Myocyte (in vitro differentiated cells): ENCODE measurements at places on chromosomes 6 and 20.

DNA sequence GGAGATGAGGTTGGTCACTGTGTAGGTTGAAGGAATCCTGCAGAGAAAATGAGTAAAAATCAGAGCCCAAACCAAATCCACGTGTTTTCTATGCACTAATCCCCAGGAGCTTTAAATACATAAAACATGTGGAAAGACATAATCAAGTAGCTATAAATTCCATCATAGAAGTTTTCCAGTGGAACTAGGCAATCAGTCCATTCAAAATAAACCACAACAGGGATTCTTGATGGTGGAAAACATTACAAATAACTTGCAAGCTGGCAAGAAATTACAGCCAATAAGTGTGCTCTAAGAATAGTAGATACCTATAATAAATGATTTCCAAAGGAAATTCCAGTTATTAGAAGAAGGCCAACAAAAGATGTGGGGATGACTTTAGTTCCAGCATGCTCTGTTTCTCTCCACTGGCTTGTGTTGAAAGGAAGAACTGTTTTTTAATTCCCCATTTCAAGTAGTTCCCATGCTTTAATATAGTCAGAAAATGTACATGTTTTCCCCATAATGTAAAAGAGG is 49.8 kb upstream of the ADGRG6 start:
- no peak for DNase-seq

DNA sequence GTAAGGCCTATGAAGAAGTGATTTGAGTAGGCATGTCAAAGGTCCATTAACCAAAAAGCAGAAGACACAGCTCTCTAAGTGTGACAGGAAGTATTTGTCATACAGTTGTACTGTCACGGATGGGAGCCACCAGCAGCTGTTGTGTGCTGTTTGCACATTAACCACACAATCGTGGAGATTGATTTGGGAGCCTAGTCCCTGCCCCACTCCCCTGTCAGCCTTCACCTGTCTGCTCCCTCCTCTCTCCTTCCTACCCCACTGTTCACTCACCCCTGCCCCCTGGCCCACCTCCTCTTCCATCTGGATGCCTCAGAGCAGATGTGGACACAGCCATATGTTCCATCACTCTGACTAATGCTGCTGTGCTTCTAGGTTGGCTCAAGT is 124.7 kb upstream of the SPACA1 start:
- DNase-seq = peak; percentile 51

GRCh38 chr6:37990762-37991525 is 171.4 kb downstream of the ZFAND3 start:
- peak; percentile 90 for DNase-seq

- no peak for DNase-seq
Observed at GRCh38 chr20:59211208-59211765, 47.7 kb downstream of the ZNF831 start.

- DNase-seq = peak; percentile 44
Observed at GRCh38 chr6:4365686-4366085, 230.3 kb upstream of the ECI2 start.

- no peak for DNase-seq
Observed at GRCh38 chr6:63930848-63931247, 295.2 kb downstream of the PHF3 start.

GRCh38 chr6:41100871-41101287 is 28.1 kb downstream of the NFYA start:
- no peak for DNase-seq

DNA sequence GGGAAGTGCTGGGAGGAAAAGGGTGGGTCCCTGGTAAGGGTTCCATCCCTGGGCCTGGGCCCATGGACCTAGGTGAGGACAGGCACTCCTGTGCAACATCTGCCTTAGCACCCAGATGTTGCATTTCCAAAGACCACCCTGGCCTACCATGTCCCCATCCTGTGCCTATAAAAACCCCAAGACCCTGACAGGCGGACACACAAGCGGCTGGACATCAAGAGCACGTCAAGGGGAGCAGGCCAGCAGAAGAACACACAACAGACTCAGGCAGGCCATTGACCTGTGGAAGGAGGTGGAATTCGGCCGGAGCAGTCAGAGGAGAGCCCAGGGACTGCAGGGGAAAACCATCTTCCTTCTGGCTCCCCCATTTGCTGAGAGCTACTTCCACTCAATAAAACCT is 937.8 kb upstream of the MANEA start:
- DNase-seq = no peak

DNA sequence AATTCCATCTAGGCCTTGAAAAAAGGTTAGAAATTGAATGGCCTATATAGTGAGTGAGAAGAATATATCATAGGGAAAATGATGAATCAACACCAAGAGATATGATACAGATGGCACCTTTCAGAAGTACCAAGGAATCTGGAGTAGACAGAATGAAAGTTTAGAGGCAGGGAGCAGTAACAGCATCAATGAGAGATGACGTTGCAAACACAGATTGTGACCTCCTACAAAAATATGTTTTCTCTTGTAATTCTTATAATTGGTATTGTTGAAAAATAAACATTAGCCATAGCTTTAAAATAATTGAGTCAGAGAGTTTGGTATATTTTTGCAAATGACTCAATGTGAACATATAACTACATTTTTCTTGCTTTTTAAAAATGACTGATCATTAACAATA is 1223.1 kb upstream of the GJE1 start:
- no peak for DNase-seq

- no peak for DNase-seq
Observed at GRCh38 chr6:123994891-123995635, 191.4 kb downstream of the NKAIN2 start.

- DNase-seq = peak; percentile 39
Observed at GRCh38 chr20:5156675-5157448, 30.1 kb downstream of the CDS2 start.

DNA sequence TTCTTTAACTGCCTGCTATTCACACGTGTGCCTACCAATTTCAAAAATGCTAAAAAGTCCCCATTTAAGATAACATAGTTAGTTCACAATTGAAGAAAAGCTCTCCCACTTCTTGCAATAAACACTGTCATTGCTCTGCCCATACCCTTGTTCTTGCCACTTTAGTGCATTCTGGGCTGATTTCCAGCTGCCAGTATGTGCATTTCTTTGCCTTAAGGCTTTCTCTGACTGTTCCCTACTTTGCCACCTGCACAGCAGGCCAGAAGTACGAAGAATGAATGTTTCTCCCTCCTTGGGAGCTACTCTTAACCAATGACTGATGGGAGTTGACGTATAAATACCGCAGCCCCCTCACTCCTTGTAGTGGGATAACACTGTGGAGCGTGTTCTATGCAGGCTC is 16.0 kb upstream of the ATRN start:
- DNase-seq = no peak

DNA sequence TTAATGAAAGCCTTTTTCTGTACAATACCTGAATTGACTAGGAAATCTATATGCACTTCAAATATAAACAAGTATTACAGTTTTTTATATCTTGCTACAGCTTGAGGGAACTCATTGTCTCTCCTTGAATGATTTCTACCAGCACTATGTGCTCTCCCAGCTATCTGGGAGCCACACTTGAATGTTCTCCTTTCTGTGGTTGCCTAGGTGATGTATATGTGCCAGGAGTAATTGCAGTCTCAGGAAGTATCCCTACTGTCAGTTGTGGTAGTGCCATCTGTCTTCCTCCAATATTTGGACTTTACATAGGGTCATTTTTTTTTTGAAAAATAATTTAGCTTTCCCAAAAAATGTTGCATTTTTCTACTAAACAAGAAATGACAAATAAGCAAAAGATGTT is 288.0 kb upstream of the PLCB4 start:
- no peak for DNase-seq

DNA sequence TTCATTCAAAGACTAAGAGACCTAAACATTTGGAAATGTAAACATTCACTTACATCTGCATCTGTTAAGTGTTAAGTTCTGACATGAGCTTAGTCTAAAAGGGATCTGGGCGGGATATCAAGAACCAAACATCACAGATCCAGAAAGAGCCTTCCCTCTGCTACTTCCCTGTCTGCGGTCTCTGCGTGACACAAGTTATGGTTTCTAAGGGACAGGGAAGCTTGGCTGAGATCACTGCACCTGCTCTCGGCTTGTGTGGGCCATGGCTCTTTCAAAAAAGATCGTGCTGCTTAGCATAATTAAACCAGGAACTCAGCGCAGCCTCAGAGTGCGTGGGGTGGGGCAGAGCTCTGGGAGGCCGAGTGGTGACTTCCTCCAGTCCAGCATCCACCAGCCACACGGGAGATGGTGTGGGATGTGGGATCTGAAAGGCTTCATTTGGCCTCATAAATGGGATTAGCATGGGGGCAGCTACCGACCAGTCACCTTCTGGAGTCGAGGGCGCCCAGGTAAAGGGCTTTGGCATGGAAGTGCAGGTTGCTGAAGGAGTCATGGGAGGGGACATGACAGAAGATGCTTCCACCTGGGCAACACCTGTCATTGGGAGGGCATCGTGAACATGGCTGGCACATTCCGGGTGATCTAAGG is 16.7 kb upstream of the RAMACL start:
- DNase-seq = no peak

DNA sequence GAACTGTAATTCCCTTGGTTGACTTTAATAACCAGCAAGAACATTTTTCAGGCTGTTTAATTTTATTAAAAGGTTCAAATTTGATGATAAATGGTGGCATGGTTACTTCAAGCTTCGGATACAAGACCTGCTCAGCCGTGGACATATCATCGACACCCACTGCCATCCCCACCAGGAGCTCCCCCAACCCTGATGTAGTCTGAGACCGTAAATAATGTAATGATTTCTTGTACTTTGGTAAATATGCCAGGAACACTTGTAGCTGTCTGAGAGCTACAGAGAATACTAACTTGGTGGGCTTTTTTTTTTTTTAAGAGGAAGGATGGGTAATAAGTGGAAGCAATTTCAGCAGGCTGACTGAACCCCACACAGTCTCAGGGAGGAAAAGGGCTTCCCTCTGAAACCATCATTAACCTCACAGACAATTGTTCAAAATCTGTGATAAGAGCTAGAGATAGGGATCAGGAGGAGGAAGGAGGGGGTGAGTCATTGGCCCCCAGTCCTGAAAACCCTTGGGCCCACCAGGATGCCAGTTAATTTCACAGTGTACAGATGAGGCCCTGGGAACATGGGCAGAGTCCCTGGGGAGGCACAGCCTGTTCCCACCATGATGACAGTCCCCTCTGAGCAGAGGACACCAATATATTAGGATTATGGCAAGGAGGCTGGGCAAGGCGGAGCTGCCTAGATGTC is 56.0 kb downstream of the APCDD1L start:
- DNase-seq = no peak

- DNase-seq = no peak
Observed at GRCh38 chr20:31903627-31904386, 33.4 kb downstream of the TTLL9 start.

DNA sequence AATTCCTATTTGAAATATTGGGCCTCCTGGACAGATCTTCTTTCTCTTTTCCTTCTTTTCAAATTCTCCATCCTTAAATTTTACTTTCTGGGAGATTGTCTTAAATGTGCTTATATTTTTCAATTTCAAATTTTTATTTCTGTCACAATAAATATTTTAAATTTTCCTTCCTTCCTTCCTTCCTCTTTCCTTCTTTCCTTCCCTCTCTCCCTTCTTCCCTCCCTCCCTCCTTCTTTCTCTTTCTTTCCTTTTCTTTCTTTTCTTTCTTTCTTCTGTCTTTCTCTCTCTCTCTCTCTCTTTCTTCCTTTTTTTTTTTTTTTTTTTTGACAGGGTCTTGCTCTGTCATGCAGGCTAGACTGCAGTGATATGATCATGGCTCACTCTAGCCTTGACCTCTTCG is 16.7 kb upstream of the PNRC1 start:
- no peak for DNase-seq

DNA sequence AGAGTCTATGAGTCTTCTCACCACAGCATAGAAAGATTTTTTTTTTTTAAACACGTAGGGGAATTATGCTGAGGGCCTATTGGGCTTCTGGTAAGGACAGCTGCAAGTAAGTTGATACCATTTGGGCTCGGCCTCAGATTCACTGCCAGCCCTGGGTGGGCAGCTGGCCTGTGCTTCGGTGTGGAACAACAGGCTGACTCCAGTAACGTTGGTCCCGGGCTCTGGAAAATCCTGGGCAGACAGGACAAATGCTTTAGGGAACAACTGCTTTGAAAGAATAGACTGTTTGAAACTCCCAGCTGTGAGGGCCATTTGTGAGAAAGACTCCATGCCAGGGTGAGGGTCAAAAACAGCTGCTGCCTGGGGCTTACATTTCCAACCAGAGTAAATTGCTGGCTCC is 366.5 kb downstream of the QKI start:
- DNase-seq = peak; percentile 100

DNA sequence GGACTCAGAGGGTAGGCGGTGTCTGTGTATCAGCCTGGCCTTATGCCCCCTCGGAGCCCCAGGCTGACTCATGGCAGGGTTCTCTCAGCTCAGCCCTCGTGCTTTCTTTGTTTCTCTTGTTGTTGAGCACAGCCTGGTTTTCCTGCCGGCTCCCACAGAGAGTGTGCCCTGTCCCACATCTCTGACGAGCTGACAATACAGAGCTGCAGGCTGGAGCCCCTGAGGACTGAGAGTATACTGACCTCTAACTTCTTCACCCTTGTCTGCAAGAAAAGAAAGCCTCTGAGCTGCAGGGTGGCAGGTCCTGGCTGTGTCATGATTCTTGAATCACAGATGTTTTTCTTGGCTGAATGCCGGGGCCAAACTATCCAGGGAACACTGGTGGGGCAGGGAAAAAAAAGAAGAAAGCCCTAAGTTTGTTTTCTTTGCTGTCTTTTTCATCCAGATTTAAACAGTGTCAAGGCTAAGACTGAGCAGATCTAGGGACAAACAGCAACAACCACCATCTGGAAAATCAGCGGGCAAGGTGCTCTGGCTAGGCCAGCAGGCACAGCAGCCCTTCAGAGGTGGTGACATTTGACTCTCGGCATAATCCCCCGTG is 63.3 kb upstream of the ZNF133 start:
- peak; percentile 75 for DNase-seq

GRCh38 chr6:49531774-49532569 is 18.5 kb upstream of the C6orf141 start:
- DNase-seq = peak; percentile 65

DNA sequence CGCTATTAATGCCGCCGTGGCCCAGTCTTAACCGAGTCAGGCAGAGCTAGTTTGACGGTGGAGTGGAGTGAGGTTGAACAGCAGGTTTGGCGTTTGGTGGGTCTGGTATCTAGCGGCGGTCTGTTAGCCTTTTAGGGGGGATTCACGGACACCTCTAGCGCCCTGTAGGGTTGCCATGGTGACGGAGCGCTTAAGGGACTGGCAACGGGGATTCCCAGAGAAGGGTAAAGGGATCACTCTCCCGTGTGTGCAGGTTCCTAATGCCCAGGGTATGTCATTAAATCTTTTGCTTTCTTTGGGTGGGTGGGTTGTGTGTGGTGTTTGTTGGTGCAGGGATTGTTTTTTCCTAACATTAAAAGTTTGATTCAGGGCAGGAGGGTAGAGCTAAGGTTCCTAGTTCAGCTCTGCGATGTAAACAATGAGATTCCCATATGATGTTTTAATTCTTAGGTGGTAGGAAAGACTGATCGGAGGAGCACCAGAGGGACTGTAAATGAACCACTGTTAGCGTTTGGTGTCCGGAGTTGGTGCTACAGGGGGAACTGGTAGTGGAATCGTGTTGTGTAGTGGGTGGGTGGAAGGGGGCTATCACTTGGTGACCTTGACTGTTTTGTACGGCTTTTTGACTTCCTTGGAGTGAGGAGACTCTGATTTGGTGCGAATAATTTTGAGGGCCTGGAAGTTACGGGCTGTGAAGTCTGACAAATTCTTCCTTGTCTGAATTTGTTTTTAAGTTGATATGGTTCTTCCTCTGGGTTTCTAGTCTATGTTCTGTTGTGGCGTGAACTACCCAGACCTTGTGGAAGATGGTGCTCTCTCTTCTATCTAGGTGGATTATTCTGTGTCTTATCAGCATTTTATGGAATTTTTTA is 5.0 kb downstream of the BRD2 start:
- peak; percentile 49 for DNase-seq

GRCh38 chr6:167860550-167861226 is 34.0 kb downstream of the AFDN start:
- DNase-seq = no peak
